Esophagus squamous epithelium (tissue), 5 donors: ENCODE measurements at places on chromosomes 6 and 20. TPM values are rescaled to one million over a fixed set of nuclear protein-coding genes. Genes with fewer than 3 reads are reported as not detected.

Gene GPSM3
- total RNA-seq: 10.5 TPM

Gene STX11
- 13.0 TPM for total RNA-seq

Gene KIF3B
- total RNA-seq: 9.1 TPM

Gene PTGIS
- 1.6 TPM for total RNA-seq

Gene PRICKLE4
- 11.4 TPM for total RNA-seq

Gene RFX6
- total RNA-seq: not detected

Gene ABHD16B
- total RNA-seq: not detected

Gene NINL
- total RNA-seq: 2.5 TPM

Gene MUCL3
- total RNA-seq: 0.57 TPM

Gene GTF3C6
- total RNA-seq: 32.2 TPM

DNA sequence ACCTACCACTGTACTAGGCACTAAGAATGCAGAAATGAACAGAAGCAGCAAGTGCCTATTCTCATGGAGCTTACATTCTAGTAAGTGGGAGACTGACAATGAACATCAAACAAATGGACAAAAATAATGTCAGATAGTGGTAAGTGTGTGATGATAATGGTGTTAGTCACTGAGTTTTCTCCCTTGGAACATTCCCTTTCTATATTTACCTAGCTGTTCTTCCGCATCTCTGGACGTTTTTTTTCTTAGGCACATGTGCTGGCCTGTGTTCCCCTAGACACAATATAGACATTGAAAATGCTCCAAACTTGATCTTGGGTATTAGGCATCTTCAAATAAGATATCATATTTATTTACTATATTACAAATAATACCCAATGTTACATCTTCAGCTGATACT, 218.1 kb upstream of the GJE1 start:
- DNase-seq: no peak

GRCh38 chr6:132256457-132256856, 144.8 kb downstream of the MOXD1 start:
- DNase-seq: no peak

- DNase-seq: no peak
Measured at GRCh38 chr6:41639809-41640371, 1.6 kb downstream of the MDFI start.

GRCh38 chr20:50717974-50718761, 13.2 kb upstream of the PARD6B start:
- DNase-seq: no peak

DNA sequence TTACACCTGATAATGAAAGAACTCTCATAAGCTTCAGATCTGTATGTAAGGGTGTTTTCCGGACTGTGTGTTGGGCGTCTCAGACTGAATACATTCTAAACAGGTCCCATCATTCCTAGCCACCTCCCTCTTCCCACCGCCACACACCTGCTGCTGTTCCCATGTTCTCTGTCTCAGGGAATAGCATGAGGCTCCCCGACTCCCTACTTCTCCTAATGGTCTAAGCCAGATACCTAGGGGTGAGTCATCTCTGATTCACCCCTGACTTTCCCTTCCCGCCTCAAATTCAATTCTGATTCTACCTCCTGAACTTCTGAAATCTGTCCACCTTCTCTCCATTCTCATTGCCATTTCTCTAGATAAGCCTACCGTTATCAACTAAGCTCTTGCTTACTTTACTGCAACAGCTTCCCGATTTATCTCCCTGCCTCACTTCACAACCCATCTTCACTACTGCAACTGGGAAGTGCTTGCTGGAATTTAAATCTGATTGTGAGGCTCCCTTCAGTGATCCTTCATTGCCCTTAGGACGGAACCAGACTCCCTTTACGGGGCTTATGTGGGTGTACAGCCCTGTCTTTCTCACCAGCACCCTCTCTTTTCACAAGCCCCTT, 1.6 kb downstream of the TMEM14A start:
- no peak for DNase-seq

- no peak for DNase-seq
Measured at GRCh38 chr20:61621035-61621730, 369.1 kb downstream of the CDH4 start.

DNA sequence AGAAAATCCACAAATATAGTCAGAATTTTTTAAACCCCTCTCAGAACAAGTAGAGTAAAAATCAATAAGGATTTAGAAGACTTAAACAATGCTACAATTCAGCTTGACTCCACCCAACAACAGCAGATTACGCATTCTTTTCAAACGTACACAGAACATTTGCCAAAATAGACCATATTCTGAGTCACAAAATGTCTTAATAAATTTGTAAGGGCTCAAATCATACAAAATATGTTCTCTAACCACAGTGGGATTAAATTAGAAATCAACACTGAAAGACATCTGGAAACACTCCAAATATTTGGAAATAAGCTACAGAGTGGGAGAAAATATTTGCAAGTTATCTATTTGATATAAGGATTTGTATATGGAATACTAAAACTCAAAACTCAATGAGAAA, 164.2 kb upstream of the AKAP12 start:
- DNase-seq: no peak

- DNase-seq: no peak
Measured at GRCh38 chr6:132961122-132961521, 146.8 kb downstream of the RPS12 start.

DNA sequence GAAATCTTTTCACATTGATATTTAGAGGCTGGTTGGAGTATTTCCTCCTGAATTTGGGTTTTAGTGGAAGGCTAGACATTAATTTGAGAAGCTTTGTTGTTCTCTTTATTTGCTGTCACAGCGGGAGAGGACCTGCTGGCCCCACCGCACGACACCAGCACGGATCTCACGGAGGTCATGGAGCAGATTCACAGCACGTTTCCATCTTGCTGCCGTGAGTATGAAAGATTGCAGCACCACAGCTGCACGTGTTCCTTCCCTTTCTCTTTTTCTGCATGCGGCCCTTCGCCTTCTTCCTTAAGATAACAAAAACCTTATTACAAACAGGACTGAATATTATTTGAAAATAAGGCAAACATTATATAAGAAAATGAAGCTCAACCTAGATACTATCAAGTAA, 555.5 kb downstream of the UTRN start:
- no peak for DNase-seq

DNA sequence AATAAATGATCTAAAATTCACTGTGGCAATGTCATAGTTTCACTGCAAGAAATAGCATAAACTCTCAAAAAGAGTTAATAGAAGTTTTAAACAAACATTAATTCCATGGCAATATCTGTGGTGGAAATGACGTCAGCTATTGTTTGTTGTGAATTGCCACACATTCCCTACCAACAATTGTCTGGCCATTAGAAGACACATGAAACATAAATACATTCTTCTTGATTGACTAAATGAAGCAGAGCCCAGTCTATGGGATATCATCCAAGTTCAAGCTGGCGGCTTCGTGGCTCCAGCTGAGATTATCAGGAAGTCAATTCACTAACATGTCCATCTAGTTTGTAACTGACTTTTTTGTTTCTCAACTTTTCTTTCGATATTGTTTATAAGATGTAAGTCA, 369.0 kb downstream of the ARHGAP18 start:
- no peak for DNase-seq

- no peak for DNase-seq
Measured at GRCh38 chr6:85130743-85131142, 319.1 kb upstream of the NT5E start.

GRCh38 chr20:45336530-45337366, 11.5 kb downstream of the SDC4 start:
- no peak for DNase-seq

DNA sequence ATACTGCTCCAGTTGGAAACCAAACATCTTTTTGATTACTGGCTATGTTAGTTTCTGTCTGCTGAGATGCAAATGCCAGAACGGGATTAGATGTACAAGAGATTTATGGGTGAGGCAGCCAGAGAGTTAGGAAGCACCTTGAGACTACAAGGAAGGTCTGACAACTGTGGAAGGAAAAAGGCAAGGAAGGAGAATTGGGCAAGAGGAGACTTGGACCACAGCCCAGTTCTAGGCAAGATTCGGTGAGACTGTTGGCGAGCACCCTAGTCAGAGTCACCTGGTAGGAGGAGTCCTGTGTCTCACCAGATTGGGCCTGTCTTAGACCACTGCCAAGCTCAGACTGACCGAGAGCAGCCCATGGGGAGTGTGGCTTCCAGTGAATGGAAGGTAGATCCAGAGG, 91.8 kb upstream of the F13A1 start:
- no peak for DNase-seq

DNA sequence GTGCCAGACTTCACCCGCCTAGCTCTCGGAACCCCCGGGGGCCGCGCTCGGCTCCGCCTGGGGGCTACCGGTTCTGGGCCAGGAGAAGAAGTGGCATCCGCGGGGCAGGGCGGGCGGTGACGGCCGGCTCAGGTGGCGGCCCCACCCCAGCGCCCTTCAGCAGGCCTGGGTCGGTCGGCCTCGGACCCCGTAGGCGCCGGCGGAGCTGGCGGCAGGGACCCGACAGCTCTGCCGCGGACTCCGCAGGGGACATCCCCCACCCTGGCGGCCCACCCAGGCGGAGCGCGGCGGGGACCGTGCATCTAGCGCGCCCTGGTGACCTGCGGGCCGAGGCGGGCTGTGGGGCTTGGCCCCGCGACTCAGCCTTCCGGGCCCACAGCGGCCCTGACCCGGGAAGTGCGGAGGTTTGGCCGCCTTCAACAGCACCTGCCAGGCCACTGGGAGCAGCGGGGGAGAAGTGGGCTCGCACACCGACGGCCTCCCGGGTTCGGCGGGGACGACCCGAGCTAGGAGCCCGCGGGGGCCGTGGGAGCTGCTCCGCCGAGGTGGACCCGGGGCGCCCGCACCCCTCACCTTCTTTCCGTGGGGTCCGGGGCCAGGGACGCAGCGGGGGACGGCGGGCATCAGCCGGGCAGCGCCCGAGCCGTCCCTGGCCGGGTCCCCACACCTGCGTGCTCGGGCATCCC, 87.1 kb downstream of the TMEM242 start:
- DNase-seq: no peak

DNA sequence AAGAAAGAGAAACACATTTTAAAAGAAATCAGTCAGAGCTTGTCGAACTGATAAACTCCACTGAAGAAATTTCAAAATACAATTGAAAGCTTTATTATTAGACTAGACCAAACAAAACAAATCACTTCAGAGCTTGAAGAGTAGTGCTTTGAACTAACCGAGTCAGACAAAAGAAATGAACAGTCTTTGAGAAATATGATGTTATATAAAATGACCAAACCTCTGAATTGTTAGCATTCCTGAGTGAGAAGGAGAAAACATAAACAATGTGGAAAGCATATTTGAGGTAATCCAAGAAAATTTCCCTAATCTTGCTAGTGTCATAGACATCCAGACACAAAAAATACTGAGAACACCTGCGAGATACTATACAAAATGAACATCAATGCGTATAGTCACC, 13.2 kb upstream of the CST4 start:
- no peak for DNase-seq
